Stimulated activated CD4-positive, alpha-beta T cell treated with anti-CD3 and anti-CD28 coated beads, TNF-alpha, amount 100 ng/mL, for 4 hours (primary cell): ENCODE measurements at places on chromosomes 12 and 14.

DNA sequence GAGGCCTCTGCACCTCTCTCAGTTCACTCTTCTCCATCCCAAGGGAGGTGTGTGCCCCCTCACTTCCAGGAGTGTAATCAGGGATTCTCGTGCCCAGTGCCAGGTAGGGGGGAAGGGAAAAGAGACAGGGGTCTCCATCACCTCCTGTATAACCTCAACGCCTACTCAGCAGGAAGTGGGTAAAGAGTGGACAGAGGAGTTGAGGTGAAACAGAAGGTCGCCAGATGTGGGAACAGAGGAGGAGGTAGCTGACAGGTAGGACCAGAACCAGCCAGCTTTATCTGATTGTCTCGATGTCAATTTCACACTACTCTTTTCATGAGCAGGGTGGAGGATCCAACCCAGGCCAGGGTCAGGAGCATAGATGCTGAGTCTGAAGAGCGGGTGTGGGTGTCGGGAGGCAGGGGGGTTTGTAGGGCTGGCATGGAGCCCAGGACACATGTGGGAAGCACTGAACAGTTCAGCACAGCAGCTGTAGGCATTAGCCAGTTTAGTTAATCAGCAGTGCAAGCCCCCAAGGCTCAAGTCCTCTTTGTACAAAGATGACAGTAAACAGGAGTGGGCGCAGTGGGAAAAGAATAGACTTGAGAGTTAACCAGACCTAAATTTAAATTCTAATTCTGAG lies 213.5 kb downstream of the PELI2 start:
- no peak for DNase-seq

DNA sequence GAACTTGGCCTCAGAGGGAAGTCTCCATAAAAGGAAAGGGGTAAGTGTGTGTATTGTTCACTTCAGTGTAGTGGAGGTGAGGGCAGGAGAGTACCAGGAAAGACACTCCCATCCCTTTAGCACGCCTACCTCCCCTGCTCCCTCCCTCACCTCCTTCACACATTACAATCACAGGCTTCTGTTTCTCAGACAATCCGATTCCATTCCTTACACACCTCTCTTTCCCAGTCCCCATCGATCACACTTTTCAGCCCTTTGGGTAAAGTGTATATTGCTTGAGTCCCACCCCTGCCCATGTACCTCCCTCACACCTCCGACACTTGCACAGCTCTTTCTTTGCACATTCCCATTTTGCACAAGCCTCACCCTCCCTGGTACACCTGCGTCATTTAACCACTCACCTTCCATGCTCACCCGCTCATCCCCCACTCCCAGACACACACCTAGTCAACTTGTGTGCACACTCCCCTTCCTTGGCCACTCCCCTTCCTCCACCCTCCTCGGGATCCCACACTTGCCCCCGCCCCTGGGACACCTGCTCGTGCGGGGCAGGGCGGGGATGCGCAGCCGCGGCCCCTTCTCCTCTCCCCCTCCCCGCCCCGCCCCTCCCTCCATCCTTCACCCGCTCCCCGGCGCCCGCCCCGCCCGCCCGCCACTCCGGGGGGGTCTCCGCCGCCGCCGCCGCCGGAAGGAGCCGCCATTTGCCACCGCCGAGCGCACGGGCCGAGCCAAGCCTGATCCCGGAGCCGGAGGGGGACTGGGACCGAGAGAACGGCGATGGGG lies at the start of gene MARCHF9:
Gene MARCHF9, plus strand, starts transcription at position 693 of the 783 bp plus-strand sequence. CDS start 426 bp downstream, outside the sequence.
- DNase-seq = peak; percentile 66

- no peak for DNase-seq
Measured at GRCh38 chr12:62760779-62761178, 174.2 kb downstream of the PPM1H start.

DNA sequence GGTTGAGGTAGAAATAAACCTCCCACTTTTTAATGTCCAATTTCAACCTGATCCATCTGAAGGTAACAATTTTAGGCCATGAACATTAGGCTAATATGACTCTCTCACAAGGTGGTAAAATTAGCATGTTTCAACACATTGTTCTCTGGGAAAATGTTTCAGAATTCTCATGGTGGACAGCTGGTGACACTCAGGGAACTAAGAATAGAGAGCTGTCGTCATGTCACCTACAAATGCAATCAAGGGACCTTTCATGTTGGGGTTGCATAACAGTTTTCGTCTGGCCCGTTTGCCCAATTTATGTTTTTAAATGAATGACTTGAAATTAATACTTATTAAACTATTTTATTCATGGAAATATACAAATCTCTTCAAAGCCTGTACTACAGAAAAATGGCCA lies 180.7 kb upstream of the PRICKLE1 start:
- DNase-seq = no peak

GRCh38 chr12:121314431-121314830 lies 17.9 kb upstream of the CAMKK2 start:
- no peak for DNase-seq

DNA sequence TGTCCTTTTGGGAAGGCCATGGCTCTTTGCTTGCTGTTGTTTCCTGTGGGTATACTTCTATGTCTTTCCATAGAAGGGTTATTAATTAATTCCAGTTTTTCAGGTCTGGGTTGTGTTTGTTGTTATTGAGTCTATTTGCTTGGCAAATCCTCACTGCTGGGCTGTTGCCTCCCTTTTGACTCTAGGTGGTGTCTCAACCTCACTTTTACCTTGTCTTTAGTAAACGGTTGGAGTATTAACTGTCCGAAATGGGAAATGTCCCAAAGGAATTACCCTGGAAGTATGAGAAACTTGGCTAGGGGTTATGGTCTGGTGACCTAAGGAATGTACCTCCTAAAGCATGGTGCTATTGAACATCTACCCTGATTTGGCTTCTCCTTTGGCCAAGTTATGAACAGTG lies 16.7 kb downstream of the PRH1 start:
- no peak for DNase-seq

DNA sequence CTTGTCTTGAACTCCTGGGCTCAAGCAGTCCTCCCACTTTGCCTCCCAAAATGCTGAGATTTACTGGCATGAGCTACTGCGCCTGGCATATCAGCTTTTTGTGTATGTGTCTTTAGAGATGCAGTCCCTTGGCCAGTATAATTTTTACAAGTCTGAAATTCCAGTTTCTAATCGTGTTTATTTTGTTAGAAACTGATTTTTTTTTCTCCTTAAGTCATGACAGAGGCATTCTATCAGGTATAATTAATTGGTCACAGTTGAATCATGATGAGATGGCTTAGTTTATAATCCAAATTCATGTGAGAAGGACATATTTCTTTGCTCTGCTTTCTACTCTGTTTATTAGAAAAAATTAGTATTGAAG lies 98.9 kb downstream of the PCNX1 start:
- no peak for DNase-seq
